ENCODE measurements at places on chromosomes 5 and 9.

GRCh38 chr5:39461007-39461682 lies 36.4 kb upstream of the DAB2 start:
- no peak for DNase-seq

- no peak for DNase-seq
Measured at GRCh38 chr9:111148052-111149017, 110.1 kb upstream of the LPAR1 start.

- no peak for DNase-seq
Measured at GRCh38 chr9:76403352-76403751, 9.1 kb upstream of the RFK start.

DNA sequence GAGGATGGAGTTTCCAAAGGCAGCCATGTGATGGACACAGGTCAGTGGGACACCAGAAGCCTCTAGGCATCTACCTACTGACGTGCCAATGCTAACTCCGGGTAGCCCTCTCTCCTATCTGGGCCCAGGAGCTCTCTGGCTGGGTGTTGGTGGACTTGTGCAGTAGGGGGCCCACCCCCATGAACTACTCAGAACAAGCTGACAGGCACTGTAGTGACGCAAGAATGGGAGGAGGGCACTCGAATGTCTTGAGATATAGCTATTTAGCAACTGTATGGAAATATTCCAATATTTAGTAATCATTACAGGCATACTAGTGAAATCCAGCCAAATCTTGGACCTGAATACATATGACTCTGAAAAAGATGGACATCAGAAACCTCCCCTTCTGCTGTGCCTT lies 5.7 kb upstream of the DOCK2 start:
- no peak for DNase-seq
